ENCODE measurements at places on chromosomes 2 and 18. TPM values are rescaled to one million over a fixed set of nuclear protein-coding genes. Genes with fewer than 3 reads are reported as not detected.

GRCh38 chr2:105571445-105571987 is 172.7 kb upstream of the FHL2 start:
- H3K4me3 ChIP-seq: no peak overlapping the region
- H3K4me1 ChIP-seq: peaks cover 5% of the 10 kb centered on the region
- DNase-seq: no peak
- H3K27me3 ChIP-seq: no peaks in the 10 kb centered on the region

GRCh38 chr2:213199871-213200270 is 48.5 kb upstream of the IKZF2 start:
- no peaks in the 10 kb centered on the region for H3K27me3 ChIP-seq
- no peak overlapping the region for H3K27ac ChIP-seq

DNA sequence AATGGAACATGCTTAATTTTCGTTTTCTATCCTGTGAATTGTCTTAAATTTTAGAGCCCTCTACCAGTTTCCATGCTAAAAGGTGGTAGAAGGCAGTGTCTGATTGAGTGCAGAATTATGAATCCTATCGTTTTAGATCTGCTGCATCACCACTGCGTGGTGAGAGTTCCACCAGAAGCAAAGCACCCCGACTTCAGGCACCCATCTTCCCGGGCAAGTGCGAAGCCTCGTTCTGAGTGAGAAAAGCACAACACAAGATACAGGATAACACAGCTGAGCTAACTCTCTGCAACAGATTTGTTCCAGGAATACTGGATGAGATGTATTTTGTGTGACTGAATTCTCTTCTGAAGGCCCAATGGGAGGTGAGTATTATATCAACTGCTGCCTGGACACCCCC is 471.5 kb downstream of the EIPR1 start:
- H3K27me3 ChIP-seq: no peaks in the 10 kb centered on the region
- no peak for DNase-seq
- H3K36me3 ChIP-seq: no peaks in the 10 kb centered on the region
- no peaks in the 10 kb centered on the region for H3K4me1 ChIP-seq
- no peak overlapping the region for H3K27ac ChIP-seq
- H3K4me3 ChIP-seq: no peak overlapping the region

CHST9 gene
- total RNA-seq: 0.32 TPM

SERPINE2 gene
- total RNA-seq: 13.6 TPM

DNA sequence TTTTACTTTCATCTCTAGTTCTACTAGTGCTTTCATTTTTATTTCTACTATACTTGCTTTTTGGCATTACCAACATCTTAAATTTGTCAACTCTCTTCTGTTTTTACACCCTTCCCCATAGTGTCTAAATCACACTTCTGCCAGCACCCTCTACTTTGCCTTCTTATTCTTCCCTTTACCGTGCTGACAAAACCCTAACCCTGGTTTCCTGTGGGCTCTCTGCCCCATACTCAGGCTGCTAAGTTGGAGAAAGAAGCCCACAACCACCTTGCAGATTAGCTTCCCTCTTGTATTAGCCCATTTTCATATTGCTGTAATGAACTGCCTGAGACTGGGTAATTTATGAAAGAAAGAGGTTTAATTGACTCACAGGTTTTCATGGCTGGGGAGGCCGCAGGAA is 24.8 kb downstream of the GIGYF2 start:
- no peak overlapping the region for H3K27ac ChIP-seq
- no peaks in the 10 kb centered on the region for H3K4me1 ChIP-seq
- no peak overlapping the region for H3K4me3 ChIP-seq
- H3K27me3 ChIP-seq: no peaks in the 10 kb centered on the region
- no peak for DNase-seq

GRCh38 chr2:97719362-97720155 is 6.2 kb downstream of the ZAP70 start:
- H3K27ac ChIP-seq: no peak overlapping the region
- DNase-seq: no peak
- H3K27me3 ChIP-seq: no peaks in the 10 kb centered on the region
- no peaks in the 10 kb centered on the region for H3K36me3 ChIP-seq

KRTCAP3 gene
- total RNA-seq: 91.8 TPM

TUBA4B gene
- not detected for total RNA-seq

GRCh38 chr18:59050661-59051057 is 89.0 kb upstream of the SEC11C start:
- no peaks in the 10 kb centered on the region for H3K36me3 ChIP-seq
- DNase-seq: no peak
- no peaks in the 10 kb centered on the region for H3K27me3 ChIP-seq
- H3K4me1 ChIP-seq: no peaks in the 10 kb centered on the region
- no peak overlapping the region for H3K4me3 ChIP-seq

- no peak for DNase-seq
- H3K36me3 ChIP-seq: no peaks in the 10 kb centered on the region
- H3K4me1 ChIP-seq: no peaks in the 10 kb centered on the region
- H3K27me3 ChIP-seq: no peaks in the 10 kb centered on the region
Measured at GRCh38 chr2:48198371-48198770, 292.1 kb upstream of the FBXO11 start.

GREB1 gene
- 1.1 TPM for total RNA-seq

GRCh38 chr2:96859099-96859649 is 1.4 kb upstream of the ANKRD39 start:
- no peaks in the 10 kb centered on the region for H3K36me3 ChIP-seq
- no peaks in the 10 kb centered on the region for H3K27me3 ChIP-seq
- no peak overlapping the region for H3K4me3 ChIP-seq
- peak; percentile 51 for DNase-seq
- H3K4me1 ChIP-seq: no peaks in the 10 kb centered on the region

- H3K4me1 ChIP-seq: no peaks in the 10 kb centered on the region
- H3K27me3 ChIP-seq: no peaks in the 10 kb centered on the region
- no peak for DNase-seq
- H3K36me3 ChIP-seq: no peaks in the 10 kb centered on the region
- no peak overlapping the region for H3K4me3 ChIP-seq
- H3K27ac ChIP-seq: no peak overlapping the region
Measured at GRCh38 chr2:219325657-219326315, 6.8 kb downstream of the RESP18 start.

GRCh38 chr2:97736608-97737330 is 23.4 kb downstream of the ZAP70 start:
- DNase-seq: no peak
- no peaks in the 10 kb centered on the region for H3K4me1 ChIP-seq
- H3K27ac ChIP-seq: no peak overlapping the region
- H3K36me3 ChIP-seq: no peaks in the 10 kb centered on the region

DNA sequence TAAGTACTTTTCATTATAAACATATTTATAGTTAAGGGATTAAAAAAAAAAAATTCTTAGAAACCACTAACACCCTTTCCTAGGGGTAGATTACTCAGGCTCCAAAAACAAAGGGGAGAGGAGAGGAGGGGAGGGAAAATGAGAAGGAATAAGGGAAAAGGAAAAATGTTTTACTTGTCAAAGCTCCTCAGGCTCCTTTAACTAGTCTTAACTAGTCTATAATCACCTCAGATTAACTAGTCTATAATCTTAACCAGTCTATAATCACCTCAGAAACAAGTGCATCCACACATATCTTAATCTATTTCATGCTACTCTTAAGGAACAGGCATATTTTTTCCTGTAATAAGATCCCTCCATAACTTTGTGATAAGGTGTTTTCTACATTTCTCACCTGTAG is 76.4 kb downstream of the KANSL1L start:
- H3K4me1 ChIP-seq: no peaks in the 10 kb centered on the region
- H3K36me3 ChIP-seq: no peaks in the 10 kb centered on the region
- no peak for DNase-seq
- no peak overlapping the region for H3K4me3 ChIP-seq
- H3K27ac ChIP-seq: no peak overlapping the region

DNA sequence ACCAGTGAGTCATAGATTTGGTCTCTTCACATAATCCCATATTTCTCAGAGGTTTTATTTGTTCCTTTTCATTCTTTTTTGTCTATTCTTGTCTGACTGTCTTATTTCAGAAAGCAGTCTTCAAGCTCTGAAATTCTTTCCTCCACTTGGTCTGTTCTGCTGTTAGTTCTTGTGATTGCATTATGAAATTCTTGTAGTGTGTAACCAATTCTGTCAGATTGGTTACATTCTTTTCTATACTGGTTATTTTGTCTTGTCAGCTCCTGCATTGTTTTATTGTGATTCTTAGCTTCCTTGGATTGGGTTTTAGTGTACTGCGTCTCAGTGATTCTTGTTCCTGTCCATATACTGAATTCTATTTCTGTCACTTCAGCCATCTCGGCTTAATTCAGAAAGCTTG is 18.6 kb downstream of the EHBP1 start:
- no peak overlapping the region for H3K4me3 ChIP-seq
- no peaks in the 10 kb centered on the region for H3K27me3 ChIP-seq
- no peak for DNase-seq
- no peaks in the 10 kb centered on the region for H3K36me3 ChIP-seq
- H3K27ac ChIP-seq: no peak overlapping the region

Data from colonic mucosa (tissue), 4 donors.